ENCODE measurements at places on chromosomes 6 and 20. TPM values are rescaled to one million over a fixed set of nuclear protein-coding genes. Genes with fewer than 3 reads are reported as not detected.
A peak's percentile ranks its signal among the peaks of the same experiment; 100 is the strongest.

POU5F1 gene
- not detected for total RNA-seq

TP53TG5 gene
- not detected for total RNA-seq

ZBP1 gene
- total RNA-seq, result 0.09 TPM

QRSL1 gene
- 20.7 TPM for total RNA-seq

NMBR gene
- 2.5 TPM for total RNA-seq

BNIP5 gene
- total RNA-seq, result not detected

TSBP1 gene
- not detected for total RNA-seq

OOEP gene
- not detected for total RNA-seq

MYBL2 gene
- total RNA-seq, result 2.4 TPM

RNF146 gene
- 85.9 TPM for total RNA-seq

EHMT2 gene
- 65.1 TPM for total RNA-seq

C6orf136 gene
- 8.4 TPM for total RNA-seq

SIRPB2 gene
- total RNA-seq, result 1.00 TPM

ERVFRD-1 gene
- not detected for total RNA-seq

HLA-DRA gene
- total RNA-seq, result 3.6 TPM

PTCRA gene
- total RNA-seq, result not detected

GRCh38 chr6:111987295-111987694 is 66.6 kb upstream of the CCN6 start:
- no peak for DNase-seq

DNA sequence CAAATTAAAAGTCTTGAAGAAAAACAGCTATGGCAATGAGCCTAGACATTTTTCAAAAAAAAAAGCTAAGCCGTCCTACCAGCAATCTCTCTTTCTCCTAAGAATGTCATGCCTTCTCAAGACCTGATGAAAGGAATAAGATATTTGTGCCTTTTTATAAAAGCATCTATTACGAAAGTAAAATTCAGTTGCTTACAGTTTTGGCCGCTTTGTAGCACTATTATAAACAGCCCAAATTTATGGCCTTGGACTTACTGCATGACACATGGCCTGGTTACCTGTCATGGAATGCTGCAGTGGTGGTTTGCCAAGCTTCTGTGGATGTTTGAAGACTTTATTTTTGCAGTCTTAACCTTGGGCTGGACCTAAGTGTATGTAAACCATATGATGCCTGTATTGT is 22.2 kb upstream of the VAPB start:
- no peak for DNase-seq

GRCh38 chr6:165636402-165637048 is 26.5 kb downstream of the PDE10A start:
- DNase-seq, result no peak

- DNase-seq, result no peak
These were observed 20.6 kb upstream of the AKIRIN2 start for GRCh38 chr6:87722540-87723169.

DNA sequence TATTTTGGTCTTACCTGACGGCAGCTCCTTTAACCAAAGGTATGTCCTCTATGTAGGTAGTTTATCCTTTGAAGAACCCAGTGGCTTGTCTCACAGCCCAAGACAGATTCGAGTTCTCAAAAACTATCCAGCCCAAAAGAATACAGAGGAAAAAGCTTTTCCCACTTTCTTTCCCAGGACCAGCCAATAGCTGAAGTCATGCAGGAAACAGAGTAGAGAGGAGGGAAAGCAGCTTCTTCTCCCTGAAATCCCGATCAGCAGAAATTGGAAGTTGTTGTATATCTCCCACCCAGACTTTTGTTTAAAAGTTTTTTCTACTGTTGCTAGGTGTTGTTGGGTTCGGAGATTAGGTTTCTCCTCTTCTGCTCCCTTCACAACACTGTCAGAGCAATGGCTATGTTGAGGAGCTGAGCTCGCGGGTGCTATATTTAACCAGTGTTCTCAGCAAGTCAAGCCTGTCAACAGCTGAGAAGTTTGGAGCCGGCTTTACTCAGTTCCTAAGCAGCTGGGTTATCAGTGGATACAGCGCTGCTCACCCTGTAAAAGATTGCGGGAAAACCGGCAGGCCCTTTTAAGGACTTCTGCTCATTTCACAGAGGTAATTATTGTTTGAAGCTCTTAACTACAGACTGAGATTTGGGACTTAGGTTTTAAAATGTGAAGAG is at the start of gene FILIP1:
TSS of gene FILIP1 (minus strand) at position 401 of the 665 bp plus-strand sequence. CDS start 78,828 bp downstream, outside the sequence.
- no peak for DNase-seq

GRCh38 chr20:10362674-10363073 is 71.3 kb downstream of the MKKS start:
- no peak for DNase-seq

DNA sequence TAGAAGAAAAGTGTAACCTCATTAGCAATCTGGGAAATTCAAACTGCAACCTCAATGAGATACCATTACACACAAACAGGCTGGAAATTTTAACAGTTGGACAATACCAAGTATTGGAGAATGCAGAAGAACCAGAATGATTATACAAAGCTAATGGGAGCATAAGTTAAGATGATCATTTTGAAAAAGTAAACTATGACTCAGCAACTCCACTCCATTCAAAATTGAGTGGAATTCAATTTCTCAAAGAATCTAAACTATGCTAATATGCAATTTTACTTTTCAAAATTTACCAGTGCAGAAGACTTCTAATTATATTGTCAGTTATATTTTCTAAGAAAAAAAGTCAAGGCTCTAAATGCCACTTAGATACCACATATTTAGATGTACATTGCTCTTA is 17.2 kb downstream of the GPLD1 start:
- no peak for DNase-seq

- DNase-seq, result no peak
These were observed 184.3 kb downstream of the ZNF217 start for GRCh38 chr20:53409447-53409717.

- no peak for DNase-seq
These were observed 78.3 kb downstream of the TBX18 start for GRCh38 chr6:84685983-84686584.

- DNase-seq, result no peak
These were observed 58.8 kb upstream of the MAP7 start for GRCh38 chr6:136608991-136609390.

DNA sequence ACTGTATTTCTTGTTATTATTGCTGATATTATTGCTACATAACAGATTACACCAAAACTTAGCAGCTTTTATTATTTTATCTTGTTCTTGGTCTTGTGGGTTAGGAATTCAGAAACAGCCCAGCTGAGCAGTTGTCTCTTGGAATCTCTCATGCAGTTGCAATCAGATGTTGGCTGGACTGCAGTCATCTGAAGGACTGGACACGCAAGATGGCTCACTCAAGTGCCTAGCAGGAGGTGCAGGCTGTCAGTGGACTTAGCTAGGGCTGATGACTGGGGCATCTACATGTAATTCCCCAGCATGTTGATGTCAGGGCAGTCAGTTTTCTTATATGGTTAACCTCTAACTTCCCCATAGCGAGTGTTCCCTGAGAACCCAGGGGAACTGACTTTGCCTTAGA is 128.6 kb upstream of the PLCB4 start:
- DNase-seq, result no peak

GRCh38 chr6:101429270-101429669 is 35.8 kb downstream of the GRIK2 start:
- DNase-seq, result no peak

GRCh38 chr6:111573892-111574797 is 31.5 kb downstream of the TRAF3IP2 start:
- DNase-seq, result no peak

- no peak for DNase-seq
These were observed 12.1 kb downstream of the PRPH2 start for GRCh38 chr6:42710316-42710715.

- DNase-seq, result no peak
These were observed 87.8 kb upstream of the SIRPA start for GRCh38 chr20:1807394-1807793.

GRCh38 chr6:161906571-161906970 is 632.7 kb upstream of the AGPAT4 start:
- no peak for DNase-seq

GRCh38 chr6:95083506-95083905 is 493.8 kb upstream of the MANEA start:
- no peak for DNase-seq

DNA sequence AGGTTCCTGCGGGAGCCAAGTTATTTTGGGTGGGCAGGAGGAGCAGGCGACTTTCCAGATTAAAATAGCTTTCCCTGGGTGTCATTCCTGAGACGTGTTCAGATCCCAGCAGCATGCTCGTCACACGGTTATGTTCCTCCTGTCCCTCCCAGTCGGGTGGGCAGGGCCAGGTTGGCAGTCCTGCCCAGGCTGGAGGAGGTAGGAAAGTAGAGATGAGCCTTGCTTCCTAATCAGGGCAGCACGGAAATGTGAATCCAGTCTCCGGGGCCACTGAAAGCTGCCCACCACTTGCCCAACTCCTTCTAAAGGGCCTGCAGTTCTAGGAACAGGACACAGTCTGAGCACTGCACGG is 137.0 kb downstream of the MRPL14 start:
- DNase-seq, result no peak

DNA sequence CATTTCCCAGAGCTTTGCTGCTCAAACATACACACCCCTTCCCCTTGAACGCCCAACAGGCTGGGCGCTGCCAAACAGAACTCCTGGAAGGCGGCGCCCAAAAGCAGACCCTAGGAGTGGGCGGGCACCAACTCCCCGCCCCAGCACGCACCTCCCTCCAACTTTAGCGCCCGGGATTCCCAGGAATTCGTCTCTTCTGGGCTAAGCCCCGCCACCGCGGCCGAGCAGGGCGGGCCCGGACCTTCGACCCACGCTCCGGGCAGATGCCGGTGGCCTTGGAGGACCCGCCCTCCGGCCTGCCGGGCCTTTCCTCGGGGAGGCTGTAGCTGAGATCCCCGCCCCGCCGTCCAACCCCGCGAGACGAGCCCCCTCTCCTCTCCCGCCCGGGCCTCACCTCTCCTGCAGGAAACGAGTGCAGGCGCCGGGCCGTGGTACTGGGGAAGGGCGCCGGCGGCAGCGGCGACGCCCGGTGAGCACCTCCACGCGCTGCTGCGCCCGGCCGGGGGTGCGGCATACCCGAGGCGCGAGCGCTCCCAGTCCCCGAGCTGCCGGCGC is 659 bp downstream of the MCUR1 start:
- peak; percentile 45 for DNase-seq

GRCh38 chr20:18901980-18902737 is 88.6 kb downstream of the SCP2D1 start:
- DNase-seq, result no peak

- no peak for DNase-seq
These were observed 282.8 kb upstream of the FOXQ1 start for GRCh38 chr6:1029141-1029540.

GRCh38 chr6:106886922-106887797 is 87.4 kb downstream of the CD24 start:
- DNase-seq, result no peak

- DNase-seq, result no peak
These were observed 448.4 kb downstream of the EPM2A start for GRCh38 chr6:145286916-145287315.

DNA sequence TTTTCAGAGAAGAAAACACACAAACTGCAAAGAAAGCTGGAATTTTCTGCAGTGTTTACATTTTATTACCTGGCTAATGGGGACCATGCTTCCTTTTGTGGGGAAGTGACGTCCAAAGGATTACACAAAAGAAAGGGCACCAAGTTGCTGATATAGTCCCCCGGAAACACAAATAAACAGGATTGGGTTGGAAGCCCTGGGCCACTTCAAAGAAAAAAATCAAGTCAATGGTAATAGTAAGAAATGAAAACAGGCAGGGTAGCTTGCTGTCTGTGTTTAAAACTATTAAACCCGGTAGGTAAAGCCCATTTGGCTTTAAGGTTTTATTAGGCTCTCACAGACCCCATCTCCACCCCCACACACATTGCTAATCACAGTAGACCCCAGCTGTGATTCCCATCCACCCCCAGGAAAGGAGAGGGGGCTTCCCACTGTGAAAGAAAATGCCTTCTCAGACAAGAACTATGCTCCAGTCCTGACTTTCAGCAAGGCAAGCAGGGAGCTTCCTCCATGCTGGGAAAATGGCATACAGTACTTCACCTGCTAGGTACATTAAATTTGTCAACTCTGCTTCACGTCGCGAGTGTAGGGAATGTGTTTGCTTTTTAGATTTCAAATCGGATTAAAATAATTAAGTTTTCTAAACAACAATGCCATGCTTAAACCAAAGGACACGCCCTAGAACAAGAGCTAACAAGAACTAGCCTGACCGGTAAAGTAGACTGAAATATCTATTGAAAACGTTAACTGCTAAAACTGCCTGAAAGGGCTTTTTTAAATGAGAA is 1.1 kb downstream of the PERP start:
- peak; percentile 27 for DNase-seq

DNA sequence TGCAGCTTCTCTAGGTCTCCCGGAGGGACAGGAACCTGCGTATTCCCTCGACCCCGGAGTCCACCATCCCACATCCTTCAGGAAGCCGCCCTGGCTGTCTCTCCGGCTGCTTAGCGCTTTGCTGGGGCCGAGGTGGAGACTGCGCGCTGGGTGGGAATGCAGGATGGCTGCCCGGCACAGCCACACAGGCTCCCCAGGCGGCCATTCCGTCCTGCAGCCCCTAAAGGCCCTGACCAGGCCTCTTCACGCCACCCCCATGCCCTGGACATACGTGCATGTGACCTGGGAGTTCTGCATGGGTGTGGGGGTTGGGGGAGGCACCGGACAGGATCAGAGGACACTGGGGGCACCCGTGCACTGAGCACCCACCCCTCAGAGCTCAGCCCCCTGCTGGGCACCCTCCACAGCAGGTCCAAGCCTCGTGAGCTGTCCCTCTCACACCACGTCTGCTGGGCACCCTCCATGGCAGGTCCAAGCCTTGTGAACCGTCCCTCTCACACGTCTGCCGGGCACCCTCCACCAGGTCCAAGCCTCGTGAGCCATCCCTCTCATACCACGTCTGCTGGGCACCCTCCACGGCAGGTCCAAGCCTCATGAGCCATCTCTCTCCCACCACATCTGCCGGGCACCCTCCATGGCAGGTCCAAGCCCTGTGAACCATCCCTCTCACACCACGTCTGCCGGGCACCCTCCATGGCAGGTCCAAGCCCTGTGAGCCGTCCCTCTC is 40.4 kb upstream of the CHRNA4 start:
- no peak for DNase-seq

- DNase-seq, result no peak
These were observed 256.7 kb downstream of the ATXN1 start for GRCh38 chr6:16504609-16505008.

Data from cerebellum (tissue), 4 donors.